ENCODE measurements at places on chromosomes 4 and X.
A peak's percentile ranks its signal among the peaks of the same experiment; 100 is the strongest.

GRCh38 chrX:153714256-153714655 lies 9.9 kb downstream of the BCAP31 start:
- no peak for DNase-seq

- DNase-seq: no peak
Measured at GRCh38 chr4:112674376-112674775, 37.4 kb downstream of the LARP7 start.

GRCh38 chr4:112196461-112196860 lies 35.1 kb upstream of the AP1AR start:
- no peak for DNase-seq

GRCh38 chr4:152189451-152190179 lies 346.3 kb downstream of the FBXW7 start:
- DNase-seq: no peak

DNA sequence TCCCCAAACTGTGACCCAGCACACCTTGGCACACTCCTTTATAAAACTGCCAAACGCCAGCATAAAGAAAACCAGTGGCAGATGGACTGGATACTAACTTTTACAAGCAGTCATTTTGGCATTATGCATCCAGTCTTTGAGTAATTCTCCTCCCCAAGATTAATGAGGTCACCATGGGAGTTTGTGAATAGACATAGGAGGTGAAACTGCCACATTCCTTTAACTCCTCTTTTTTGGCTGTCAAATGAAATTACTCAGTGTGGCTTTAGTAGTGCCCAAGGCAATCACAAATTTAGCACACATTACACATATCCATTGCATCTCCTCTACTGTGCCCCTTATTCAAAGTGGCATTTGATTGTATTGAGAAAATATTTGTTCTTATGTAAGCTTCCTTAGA lies 315.3 kb upstream of the FGF13 start:
- DNase-seq: no peak

- no peak for DNase-seq
Measured at GRCh38 chr4:141009931-141010330, 123.3 kb downstream of the RNF150 start.

DNA sequence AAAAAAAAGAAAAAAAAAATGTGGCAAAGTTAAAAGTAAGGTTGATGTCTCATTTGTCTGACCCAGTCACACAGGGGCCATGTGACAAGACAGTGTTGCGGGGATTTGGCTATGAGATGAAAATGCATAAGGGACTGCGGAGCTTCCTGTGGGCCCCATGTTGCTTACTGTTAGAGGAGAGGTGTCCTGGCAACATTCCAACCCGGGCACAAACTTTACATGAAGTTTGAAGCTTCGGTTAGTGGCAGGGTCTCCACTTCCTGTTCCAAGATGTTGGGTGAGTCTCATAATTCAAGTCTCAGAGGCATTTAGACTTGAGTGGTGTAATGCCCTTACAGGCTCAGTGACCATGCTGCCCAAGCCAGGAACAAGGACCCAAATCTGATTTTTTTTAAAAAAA lies 111.3 kb downstream of the MAML3 start:
- no peak for DNase-seq

- peak; percentile 26 for DNase-seq
Measured at GRCh38 chrX:28135378-28136047, 154.3 kb upstream of the DCAF8L1 start.

DNA sequence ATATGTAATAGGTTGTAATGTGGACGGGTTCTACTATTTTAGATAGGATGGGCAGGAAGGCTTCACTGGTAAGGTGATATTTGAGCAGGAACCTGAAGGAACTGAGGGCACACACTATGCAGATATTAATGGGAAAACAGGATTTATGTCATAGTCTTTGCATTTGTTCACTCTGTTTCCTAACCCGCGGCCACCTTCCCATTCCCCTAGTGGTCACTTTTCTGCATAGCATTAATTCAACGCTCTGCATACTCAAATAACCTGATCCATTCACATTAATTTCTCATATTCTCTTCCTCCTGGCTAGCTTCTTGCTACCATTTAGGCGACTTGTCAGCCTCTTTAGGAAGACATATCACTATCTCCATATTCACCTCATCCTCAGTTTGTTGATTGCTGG lies 61.5 kb downstream of the GSPT2 start:
- no peak for DNase-seq

DNA sequence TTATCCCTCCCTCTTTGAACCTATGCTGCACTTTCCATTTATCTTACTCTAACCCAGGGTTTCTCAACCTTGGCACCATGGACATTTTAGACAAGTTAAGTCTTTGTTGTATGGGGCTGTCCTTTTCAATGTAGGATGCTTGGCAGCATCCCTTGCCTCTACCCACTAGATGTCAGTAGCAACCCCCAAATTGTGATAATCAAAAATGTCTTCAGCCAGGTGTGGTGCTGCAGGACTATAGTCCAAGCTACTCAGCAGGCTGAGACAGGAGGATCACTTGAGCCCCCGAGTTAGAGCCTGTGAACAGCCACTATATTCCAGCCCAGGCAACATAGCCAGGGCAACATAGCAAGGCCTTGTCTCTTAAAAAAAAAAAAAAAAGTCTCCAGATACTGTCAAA lies 7.0 kb downstream of the LRCH2 start:
- peak; percentile 35 for DNase-seq

DNA sequence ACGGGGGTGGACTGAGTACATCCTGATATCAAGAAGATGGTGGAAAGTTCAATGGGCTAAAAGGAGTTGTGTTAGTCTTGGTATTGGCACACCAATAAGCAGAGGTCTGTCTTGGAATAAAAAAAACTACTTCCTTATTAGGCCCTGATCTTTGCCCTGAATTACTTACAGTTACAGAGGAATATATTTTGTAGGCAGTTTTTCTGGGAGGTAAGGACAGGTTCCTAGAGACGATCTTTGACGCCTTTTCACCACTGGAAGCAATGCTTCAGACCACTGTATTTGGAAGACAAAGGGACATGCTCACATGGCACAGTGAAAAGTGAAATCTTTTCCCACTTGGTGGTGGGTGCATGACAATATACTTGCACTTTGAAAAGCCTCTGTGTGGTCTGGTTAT lies 618 bp upstream of the XK start:
- DNase-seq: no peak

- no peak for DNase-seq
Measured at GRCh38 chrX:2490634-2491033, 10.1 kb downstream of the DHRSX start.

DNA sequence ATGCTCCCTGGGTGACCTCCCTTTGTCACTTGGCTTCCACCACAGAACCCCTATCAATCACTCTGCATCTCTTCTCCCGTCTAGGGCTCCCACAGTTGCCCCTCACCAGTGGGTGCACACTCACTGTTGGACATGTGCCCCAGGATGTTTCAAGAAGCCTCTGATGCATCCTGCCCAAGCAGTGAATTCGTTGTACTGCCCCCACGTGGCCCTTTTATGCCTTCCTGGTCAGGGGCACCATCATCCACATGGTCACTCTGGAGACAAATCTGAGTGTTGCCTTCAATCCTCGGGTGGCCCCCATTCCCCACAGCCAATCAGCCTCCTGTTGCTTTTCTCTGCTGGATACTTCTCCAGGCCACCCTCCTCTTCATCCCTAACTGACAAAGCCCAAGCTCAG lies 12.2 kb downstream of the ITIH6 start:
- no peak for DNase-seq

- peak; percentile 71 for DNase-seq
Measured at GRCh38 chr4:65502131-65502701, 168.1 kb downstream of the EPHA5 start.

DNA sequence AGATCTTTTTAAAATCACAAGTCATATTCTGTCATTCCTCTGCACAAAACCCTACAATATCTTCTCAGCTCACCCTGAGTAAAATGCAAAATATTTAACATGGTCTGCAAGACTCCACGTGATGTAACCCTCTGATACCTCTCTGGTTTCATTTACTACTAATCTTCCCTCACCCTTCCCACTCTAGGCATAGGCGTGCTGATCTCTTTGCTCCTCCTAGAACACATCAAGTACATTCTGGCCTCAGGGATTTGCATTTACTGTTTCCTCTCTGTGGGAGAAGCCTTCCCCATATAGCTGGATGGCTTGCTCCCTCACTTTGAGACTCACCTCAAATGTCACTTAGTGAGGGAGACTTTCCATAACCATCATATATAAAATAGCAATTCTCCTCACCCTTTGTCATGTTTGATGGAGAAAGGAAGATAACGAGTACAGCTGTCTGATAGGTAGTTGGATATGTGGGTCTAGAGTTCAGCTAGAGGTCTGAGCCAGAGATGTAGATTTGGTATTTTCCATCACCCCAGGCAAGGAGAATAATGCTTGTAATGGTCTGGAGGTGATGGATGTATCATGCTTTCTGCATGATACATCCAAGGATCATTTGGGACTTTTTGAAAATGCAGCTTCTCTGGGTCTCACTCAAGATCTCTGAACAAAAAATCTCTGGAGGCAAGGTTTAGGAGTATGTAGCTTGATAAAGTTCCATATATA lies 123.9 kb upstream of the VAMP7 start:
- DNase-seq: no peak

GRCh38 chr4:76752861-76753501 lies 145.0 kb downstream of the SOWAHB start:
- DNase-seq: peak; percentile 90

GRCh38 chrX:22325096-22325495 lies 52.4 kb downstream of the CBLL2 start:
- DNase-seq: no peak

DNA sequence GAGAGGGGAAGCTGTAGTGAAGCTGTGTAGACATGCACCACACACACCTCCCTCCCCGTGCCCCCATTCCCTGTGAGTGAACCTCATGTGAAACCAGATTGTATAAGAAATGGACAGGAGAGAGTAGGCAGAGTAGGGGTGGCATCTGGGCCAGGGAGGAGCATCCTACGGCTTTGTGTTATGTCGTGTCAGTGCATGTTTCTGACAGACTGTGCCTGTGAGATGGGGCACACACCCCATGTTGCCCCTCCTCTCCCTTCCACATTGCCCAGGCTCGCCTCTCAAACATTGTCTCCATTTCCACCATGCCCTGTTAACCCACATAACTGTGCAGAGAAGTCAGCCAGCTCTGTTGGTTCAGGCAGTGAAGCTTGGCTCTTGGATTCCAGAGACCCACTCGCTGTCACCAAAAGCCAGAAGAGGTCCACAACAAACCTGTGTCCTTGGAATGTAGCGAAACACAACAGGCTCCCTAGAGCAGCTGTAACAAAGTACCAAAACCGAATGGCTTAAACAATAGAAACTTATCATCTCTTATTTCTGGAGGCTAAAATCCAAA lies 56.1 kb downstream of the SLC9A6 start:
- DNase-seq: no peak

DNA sequence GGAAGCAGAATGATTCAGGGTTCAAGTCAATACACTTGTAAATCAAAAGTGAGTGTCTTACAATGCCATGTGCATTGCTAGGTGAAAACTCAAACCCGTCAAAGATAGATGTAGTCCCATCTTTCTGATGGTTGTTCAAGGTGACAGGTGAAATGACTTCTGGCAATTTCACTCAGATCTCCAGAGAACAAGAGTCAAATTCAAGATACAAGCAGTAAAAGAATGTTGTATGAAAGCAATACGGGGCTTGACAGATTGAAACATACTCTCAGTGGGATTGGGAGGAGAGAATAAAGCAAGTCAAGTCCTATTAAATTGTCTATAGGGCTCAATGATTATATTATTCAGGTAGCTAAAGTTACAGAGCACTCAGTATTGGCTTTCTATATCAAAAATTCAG lies 105.1 kb upstream of the ANXA10 start:
- no peak for DNase-seq

GRCh38 chr4:81724925-81725329 lies 253.2 kb upstream of the RASGEF1B start:
- DNase-seq: peak; percentile 4

DNA sequence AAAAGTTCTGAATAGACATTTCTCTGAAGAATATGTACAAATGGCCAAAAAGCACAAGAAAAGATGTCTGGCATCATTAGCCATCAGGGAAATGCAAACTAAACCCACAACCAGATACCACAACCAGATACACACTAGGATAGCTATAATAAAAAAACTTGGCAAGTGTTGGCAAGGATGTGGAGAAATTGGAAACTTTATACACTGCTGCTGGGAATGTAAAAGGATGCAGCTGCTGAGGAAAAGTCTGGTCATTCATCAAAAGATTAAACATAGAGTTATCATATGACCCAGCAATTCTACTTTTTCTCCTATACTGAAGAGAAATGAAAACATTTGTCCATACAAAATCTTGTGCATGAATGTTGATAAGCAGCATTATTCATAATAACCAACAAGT lies 92.3 kb downstream of the UCHL1 start:
- DNase-seq: no peak

DNA sequence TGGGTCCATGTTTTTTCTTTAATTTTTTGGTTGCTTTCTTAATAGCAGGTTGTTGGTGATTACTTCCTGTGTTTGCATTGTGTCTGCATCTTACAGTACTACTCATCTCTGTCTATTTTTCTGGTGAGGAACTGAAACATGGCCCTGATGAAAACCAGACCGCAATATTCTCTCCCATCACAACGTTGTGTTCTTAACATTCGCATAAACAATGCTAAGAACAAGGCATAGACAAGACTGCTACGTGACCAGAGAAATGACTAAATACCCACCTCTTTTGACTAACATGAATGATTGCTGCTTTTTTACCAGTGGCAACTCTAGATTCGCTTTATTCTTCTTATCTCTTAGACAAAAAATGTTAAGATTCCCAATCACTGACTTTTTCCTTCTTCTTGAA lies 179.1 kb downstream of the GC start:
- no peak for DNase-seq

GRCh38 chr4:27020203-27020602 lies 159.6 kb downstream of the STIM2 start:
- DNase-seq: no peak

GRCh38 chr4:36177946-36178345 lies 66.4 kb downstream of the ARAP2 start:
- peak; percentile 11 for DNase-seq

- no peak for DNase-seq
Measured at GRCh38 chr4:45668128-45668527, 455.7 kb downstream of the GABRG1 start.

DNA sequence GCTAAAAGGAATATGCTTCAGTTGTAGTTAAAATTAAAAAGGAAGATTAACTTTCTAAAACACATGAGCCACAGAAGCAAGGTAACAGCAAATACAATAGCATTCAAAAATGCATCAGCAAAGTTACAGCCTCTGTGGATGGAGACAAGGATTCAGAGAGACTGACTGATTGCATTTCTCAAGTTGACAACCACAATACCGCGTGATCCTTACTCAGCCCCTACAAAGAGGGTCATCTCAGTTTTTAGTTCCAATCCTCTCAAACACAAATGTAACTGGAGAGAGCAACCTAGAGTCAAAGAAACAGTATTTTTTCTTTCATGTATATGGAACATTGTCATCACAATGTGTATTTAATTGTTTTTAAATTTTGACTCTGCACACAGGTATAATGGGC lies 14.2 kb upstream of the C1QTNF7 start:
- no peak for DNase-seq

- DNase-seq: no peak
Measured at GRCh38 chr4:48222491-48222890, 47.1 kb downstream of the TEC start.

GRCh38 chr4:141467225-141467624 lies 169.2 kb upstream of the IL15 start:
- no peak for DNase-seq

GRCh38 chr4:148110169-148110568 lies 332.0 kb downstream of the NR3C2 start:
- DNase-seq: peak; percentile 20

Measured in astrocyte of the hippocampus (primary cell).